Osteoblast (primary cell): ENCODE measurements at places on chromosomes 7 and 10. TPM values are rescaled to one million over a fixed set of nuclear protein-coding genes. Genes with fewer than 3 reads are reported as not detected.

- DNase-seq = peak; percentile 65
Measured at GRCh38 chr7:951881-952547, 2.5 kb downstream of the ADAP1 start.

GRCh38 chr10:90571481-90572258 is 286.2 kb downstream of the HTR7 start:
- DNase-seq = no peak

GRCh38 chr10:95071107-95071660 is 1.9 kb upstream of the CYP2C8 start:
- DNase-seq = no peak

- DNase-seq = peak; percentile 58
Measured at GRCh38 chr10:57338823-57339558, 928.7 kb downstream of the IPMK start.

GRCh38 chr7:81600608-81601007 is 169.2 kb downstream of the HGF start:
- peak; percentile 76 for DNase-seq

DNA sequence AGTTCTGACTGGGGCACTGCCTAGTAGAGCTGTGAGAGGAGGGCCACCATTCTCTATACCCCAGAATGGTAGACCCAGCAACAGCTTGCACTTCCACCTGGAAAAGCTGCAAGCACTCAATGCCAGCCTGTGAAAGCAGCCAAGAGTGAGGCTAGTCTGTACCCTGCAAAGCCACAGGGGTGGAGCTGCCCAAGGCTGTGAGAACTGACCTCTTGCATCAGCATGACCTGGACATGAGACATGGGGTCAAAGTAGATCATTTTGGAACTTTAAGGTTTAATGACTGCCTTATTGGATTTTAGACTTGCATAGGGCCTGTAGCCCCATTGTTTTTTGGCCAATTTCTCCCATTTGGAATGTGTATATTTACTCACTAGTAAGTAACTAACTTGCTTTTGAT is 206.3 kb downstream of the TPK1 start:
- no peak for DNase-seq

DNA sequence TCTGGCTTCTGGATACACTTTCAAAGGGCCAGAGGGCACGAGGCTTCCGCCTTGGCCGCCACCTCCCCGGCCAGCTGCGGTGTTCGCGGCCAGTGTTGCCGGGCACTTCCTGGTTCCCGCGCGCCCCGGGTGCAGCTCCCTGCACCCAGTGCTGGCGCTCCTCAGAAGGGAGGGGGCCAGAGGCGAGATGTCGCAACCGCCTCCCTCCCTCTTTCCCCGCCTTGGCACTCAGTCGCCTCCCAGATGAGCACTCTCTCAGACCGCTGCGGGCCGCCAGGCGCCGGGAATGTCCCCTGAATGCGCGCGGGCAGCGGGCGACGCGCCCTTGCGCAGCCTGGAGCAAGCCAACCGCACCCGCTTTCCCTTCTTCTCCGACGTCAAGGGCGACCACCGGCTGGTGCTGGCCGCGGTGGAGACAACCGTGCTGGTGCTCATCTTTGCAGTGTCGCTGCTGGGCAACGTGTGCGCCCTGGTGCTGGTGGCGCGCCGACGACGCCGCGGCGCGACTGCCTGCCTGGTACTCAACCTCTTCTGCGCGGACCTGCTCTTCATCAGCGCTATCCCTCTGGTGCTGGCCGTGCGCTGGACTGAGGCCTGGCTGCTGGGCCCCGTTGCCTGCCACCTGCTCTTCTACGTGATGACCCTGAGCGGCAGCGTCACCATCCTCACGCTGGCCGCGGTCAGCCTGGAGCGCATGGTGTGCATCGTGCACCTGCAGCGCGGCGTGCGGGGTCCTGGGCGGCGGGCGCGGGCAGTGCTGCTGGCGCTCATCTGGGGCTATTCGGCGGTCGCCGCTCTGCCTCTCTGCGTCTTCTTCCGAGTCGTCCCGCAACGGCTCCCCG is at the start of gene FFAR4:
FFAR4 (plus strand) TSS at position 231 of the 842 bp plus-strand sequence; CDS start at position 287, 56 bp downstream.
- DNase-seq = no peak

GRCh38 chr10:95832216-95833041 is 75.3 kb upstream of the CC2D2B start:
- no peak for DNase-seq

DNA sequence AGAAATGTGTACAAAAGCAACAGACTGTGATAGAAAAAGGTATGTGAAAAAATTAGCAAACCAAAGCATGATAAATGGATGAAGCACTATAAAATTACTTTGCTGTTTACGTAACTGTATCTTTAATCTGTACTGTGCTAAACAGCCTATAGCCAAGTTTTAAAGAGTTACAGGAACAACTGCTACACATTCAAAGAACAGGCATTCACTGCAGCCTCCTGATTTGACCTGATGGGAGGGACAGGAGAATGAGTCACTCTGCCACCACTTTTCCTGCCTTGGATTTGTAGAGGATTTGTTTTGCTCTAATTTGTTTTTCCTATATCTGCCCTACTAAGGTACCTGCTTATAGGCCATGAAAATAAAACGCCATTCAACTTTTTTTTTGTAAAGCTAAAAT is 116.1 kb downstream of the FANK1 start:
- no peak for DNase-seq

- peak; percentile 61 for DNase-seq
Measured at GRCh38 chr10:62467527-62467926, 93.4 kb downstream of the ZNF365 start.

GRCh38 chr7:128888756-128889095 is 21.8 kb downstream of the KCP start:
- DNase-seq = peak; percentile 34

- DNase-seq = peak; percentile 22
Measured at GRCh38 chr7:121954803-121955202, 81.8 kb downstream of the PTPRZ1 start.

DNA sequence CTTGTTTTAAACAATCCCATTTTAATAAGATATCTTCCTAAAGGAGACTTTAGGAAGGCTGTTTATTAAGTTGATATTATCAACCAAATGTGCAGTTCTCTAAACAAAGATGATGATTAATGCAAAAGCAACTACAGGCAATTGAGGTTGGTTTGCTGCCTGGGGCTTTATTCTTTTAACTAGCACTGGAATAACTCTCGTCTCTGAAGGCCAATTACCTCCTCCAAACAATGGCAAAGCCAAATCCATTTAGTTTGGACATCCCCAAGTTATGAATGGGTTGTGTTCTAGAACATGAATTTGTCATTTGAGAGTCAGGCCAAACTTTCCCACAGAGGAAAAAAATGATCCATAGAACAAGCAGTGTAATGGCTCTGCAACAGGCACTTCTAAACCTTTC is 114.1 kb downstream of the SLC16A9 start:
- no peak for DNase-seq

GRCh38 chr7:16203065-16203464 is 218.3 kb downstream of the CRPPA start:
- no peak for DNase-seq

DNA sequence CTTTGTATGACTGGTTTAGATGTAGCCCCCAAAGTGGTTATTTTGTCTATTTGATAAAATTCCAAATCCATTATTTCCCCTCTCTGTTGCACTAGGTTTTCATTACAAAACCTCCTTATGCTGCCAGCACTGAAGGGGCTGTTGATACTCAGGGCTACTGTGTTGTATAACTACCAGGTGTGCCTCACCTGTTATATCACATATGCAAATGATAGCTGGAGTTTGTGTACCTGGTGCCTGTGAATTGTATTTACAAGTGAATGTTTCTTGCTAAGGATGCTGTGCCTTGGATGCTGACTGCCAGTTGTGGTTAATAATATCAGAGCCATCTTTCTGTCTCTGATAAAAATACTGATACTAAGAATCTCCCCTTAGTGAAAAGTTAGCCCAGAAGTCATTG is 84.8 kb upstream of the CCDC6 start:
- no peak for DNase-seq

GRCh38 chr10:94052866-94053791 is 59.4 kb downstream of the PLCE1 start:
- no peak for DNase-seq

DNA sequence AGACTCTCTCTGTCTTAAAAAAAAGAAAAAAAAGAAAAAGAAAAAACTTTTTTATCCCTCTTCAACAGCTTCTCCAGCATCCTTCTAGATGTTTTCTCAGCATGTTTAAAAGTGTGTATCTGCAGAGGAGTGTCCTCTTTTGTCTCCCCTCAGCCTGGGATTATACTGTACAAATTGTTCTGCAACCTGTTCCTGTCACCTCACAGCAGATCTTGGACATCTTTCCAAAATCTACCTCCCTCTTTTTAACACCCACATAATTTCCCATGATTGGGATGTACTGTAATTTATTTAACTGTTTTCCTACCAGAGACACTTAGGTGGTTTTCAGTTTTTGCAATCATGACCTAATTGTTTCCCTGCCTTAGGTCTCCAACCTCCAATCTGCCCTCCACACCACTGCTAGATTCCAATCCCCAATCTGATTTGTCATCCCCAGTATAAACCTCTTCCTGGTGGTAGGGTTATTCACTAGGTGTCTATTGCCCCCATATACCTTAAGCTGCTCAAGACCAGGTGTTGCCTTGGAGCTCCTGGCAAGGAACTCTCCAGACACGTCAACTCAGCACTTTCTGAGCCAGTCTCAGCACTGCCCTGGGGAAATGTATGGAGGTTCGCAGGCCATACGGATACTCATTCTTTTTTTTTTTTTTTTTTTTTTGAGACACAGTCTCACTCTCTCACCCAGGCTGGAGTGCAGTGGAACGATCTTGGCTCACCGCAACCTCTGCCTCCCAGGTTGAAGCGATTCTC is 17.6 kb upstream of the DDIT4 start:
- DNase-seq = no peak

GRCh38 chr10:79179164-79179956 is 110.6 kb downstream of the ZMIZ1 start:
- DNase-seq = no peak

- peak; percentile 46 for DNase-seq
Measured at GRCh38 chr10:49605939-49606509, 4.1 kb upstream of the SLC18A3 start.

DNA sequence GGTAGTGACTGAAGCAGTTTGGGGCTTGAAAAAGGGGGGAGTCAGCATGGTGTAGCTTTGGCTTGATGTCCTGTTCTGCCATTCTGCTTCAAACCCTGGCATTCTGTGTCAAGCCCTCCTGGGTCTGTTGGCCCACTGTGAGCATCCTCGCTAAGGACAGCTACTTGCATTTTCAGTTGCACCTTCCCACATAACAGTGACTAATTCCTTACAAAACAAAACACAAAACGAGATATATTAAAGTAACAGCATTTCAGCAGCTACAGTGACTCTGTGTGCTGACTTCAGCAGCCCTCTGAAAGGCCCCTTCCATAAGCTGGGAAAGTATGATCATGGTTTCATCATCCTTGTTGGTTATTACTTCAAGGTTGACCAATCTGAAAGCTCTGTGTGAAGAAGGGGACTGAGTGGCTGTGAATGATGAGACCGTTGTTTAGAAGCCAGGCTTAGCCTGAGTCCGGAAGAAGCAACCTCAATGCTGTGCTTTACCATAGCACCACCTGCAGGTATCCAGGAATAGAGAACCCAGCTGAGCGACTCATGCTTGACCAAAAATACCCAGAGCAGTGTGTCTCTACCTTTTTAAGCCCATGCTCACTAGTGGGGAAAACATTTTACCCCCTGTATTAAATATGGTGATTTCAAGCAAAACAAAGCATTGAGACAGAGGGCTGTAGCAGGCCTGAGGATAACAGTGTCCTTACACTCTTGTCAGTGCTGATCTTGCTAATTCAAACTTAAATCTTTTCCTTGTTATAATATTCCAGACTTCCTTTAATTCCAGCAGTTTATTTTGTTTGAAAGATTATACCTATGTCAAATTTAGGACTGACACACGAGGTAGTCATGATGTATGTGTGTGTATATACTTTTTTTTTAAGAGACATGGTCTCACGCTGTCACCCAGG is 42.6 kb upstream of the CC2D2B start:
- DNase-seq = peak; percentile 64

GRCh38 chr10:57955076-57955475 is 312.6 kb downstream of the IPMK start:
- no peak for DNase-seq

- DNase-seq = peak; percentile 3
Measured at GRCh38 chr10:119477444-119477843, 65.1 kb downstream of the RGS10 start.

DNA sequence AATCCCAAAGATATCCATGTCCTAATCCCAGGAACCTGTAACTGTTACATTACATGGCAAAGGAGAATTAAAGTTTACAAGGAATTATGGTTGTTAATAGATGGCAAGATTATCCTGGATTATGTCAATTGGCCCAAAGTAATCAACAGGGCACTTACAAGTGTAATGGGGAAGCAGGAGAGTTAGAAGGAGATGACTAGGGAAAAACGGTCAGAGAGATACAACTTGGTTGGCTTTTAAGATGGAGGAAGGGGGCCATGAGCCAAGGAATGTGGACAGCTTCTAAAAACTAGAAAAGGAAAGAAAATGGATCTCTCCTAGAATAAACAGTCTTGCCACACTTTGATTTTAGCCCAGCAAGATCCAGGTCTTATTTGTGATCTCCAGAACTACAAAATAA is 3.3 kb downstream of the JMJD1C start:
- no peak for DNase-seq

DNA sequence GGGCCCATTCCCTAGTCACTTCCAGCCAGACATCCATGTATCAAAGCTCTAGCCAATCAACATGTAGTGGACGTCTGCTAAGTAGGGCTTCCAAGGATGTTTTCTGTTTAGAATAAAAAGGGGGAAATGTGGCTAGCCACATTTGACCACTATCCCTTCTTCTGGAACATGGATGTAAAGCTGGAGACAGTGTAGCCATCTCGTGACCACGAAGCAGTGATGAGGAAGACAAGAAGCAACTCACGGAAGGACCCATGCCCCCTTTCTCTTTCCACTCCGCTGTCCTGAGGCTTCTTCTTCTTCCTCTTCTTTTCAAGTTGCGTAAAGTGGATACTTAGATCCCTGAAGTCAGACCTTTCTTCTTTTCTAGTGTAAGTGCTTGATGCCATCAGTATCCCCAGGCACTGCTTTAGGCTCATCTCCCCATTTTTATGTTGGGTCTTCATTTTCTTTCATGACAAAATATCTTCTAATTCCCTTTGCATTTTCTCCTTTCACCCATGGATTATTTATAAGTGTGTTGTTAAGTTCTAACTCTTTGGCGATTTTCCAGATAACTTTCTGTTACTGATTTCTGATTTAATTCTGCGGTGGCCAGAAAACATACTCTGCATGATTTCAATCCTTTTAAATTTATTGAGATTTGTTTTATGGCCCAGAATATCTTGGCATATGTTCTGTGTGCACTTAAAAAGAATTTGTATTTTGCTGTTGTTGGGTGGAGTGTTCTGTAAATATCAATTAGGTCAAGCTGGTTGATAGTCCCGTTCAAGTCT is 594.5 kb downstream of the SDK1 start:
- no peak for DNase-seq

GRCh38 chr7:150325110-150325611 is 1.8 kb upstream of the ACTR3C start:
- DNase-seq = no peak

GRCh38 chr10:21889477-21890275 is 113.9 kb downstream of the DNAJC1 start:
- no peak for DNase-seq

The ZNF12 gene
- 20.9 and 22.8 TPM in 2 replicates for total RNA-seq

The ADAM12 gene
- total RNA-seq = 345 and 361 TPM in 2 replicates

The ZNF804B gene
- total RNA-seq = not detected in 2 replicates

The CCL26 gene
- total RNA-seq = 1.1 and 1.5 TPM in 2 replicates

The FAM25C gene
- total RNA-seq = not detected in 2 replicates

The SH2D4B gene
- total RNA-seq = under 0.01 TPM in 1 of 2 replicates, not detected in the other

The TLL2 gene
- total RNA-seq = under 0.01 and 0.36 TPM in 2 replicates

The GNAT3 gene
- total RNA-seq = not detected in 2 replicates

The OR2A12 gene
- not detected in 2 replicates for total RNA-seq

The ANKRD61 gene
- total RNA-seq = not detected in 2 replicates
